ENCODE measurements at places on chromosomes 3 and 15. TPM values are rescaled to one million over a fixed set of nuclear protein-coding genes. Genes with fewer than 3 reads are reported as not detected.

KCNH8 gene
- 0.14 TPM for total RNA-seq

C3orf49 gene
- not detected for total RNA-seq

SIAH2 gene
- total RNA-seq: 65.4 TPM

AGBL1 gene
- total RNA-seq: not detected

B3GALNT1 gene
- 0.65 TPM for total RNA-seq
